RCC 7860 (cell line): ENCODE measurements at places on chromosomes 5 and 9.

DNA sequence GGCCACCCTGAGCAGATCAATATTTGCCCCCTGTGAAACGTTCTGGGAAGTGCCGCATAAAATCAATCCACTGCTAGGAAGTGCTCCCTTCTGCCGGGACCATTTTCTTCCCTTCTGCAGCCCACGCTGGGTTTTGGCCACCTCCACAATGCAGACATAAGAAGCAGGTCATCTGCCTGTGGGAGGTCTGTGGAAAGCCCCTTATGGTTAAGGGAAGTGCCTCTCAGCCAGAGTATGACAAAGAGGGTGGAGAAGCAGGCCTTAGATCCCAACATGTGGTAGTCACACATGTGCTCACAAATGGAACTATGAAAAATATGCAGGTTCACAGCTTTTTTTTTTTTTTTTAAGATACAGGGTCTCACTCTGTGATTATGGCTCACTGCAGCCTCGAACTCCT lies 82.8 kb downstream of the SLC1A3 start:
- DNase-seq = peak; percentile 29

DNA sequence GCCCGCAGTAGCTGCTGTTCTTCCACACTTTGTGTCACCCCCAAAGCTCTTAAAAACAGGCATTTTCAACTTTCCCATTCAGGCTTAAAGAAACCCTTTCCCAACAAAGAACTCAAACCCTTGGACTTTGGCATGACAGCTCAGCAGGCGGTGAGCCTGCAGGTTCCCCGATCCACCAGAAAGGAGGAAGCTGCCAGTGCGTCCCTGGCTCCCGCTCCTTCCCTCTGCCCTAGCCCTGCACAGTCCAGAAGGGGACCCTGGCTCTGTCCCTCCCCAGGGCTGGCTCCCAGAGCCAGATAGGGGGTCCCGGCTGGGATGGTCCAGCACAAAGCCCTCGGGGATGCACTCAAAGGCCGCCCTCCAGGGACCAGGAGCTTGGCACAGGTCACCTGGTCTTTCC lies 9.6 kb downstream of the SLC9A3 start:
- no peak for DNase-seq

- no peak for DNase-seq
These were observed 2.8 kb downstream of the TMEM171 start for GRCh38 chr5:73122875-73123810.

DNA sequence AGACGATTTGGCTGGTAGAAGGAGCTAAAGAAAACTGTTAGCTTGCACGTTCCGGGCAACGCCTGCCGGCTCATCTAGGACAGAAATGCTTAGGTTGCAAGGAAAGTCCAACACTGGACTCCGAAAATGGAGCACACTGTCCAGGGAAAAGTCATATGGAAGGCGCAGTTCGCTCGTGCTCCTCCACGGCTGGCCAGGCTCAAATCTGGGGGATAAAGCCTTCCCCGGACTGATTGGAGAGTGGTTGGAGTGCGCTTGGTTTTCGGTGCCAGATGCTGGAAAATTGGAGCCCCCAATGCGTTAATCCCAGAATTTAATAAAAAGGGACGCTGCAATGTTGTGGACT lies 955 bp downstream of the CDH6 start:
- no peak for DNase-seq

DNA sequence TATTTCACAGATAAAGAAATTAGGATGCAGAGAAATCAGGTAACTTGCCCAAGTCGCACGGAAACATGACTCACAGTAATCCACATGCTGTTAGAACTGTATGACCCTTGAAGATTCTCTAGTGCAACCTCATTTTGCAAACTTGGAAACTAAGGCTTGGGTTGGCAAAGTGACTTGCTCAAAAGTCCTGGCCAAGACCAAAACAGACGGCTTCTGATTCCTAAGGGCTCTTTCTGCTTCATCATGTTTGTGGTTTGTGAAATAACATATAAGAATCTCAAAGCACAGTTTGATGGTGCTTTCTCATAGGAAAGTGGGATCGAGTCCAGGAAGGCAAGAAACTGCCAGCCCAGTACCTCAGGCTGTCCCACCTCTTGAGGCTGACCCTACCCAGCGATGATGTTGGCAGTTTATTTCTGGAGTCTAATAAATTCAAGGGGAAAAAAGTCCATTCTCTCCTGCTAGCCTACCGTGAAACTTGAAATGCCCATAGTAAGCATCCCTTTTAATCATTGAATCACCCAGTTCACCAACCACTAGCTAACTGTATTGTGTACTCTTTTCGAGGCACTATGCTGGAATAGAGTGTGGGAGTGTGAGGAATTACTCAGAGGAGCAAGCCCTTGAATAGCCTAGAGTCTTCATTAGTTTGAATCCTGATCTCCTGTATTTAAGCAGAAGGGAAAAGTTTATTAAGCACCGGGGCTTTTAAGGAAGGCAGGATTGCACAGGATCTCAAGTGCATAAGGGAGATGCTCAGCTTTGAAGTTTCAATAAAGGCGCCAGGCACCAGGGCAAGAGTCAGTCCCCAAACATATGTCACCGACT lies 14.1 kb downstream of the CAPSL start:
- DNase-seq = peak; percentile 65

- DNase-seq = no peak
These were observed 44.9 kb downstream of the PIK3R1 start for GRCh38 chr5:68260467-68260866.
